ENCODE measurements at places on chromosomes 3 and 15.

- no peak for DNase-seq
These were observed 441.5 kb upstream of the ARHGEF26 start for GRCh38 chr3:153679714-153680113.

GRCh38 chr15:48058371-48058770 is 62.4 kb upstream of the SLC24A5 start:
- DNase-seq, result no peak

DNA sequence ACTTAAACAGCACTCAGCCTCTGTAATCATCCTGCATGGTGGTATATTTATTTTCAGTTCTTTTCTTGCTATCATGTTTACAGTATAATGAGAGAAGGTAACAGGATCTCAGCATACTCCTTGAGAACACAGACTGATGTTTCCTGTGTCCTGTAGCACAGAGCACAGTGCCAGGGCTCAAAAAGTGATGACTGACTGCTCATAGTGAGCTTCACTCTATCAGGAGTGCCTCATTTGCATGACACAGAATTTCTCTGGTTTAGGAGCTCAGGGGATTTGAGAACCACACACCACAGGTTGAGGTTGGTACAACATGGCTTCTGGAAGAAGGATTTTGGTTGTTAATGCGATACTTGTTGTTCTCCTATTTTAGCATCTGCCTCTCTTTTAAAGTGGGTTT is 68.5 kb upstream of the SLC2A2 start:
- no peak for DNase-seq

GRCh38 chr3:175153595-175153994 is 294.5 kb downstream of the NAALADL2 start:
- DNase-seq, result no peak

GRCh38 chr15:42274702-42274989 is 1.4 kb upstream of the TMEM87A start:
- no peak for DNase-seq

GRCh38 chr3:64352639-64352992 is 127.3 kb upstream of the PRICKLE2 start:
- no peak for DNase-seq
